CD8-positive, alpha-beta memory T cell (primary cell): ENCODE measurements at places on chromosomes 7 and 10.

GRCh38 chr10:103111031-103111917, 81.8 kb downstream of the NT5C2 start:
- no peak for DNase-seq

- no peak for DNase-seq
Observed at GRCh38 chr10:82691211-82691610, 816.2 kb downstream of the NRG3 start.

GRCh38 chr10:4885162-4885561, 59.2 kb downstream of the AKR1E2 start:
- DNase-seq: no peak

GRCh38 chr7:132402751-132403245, 173.5 kb downstream of the PLXNA4 start:
- no peak for DNase-seq

DNA sequence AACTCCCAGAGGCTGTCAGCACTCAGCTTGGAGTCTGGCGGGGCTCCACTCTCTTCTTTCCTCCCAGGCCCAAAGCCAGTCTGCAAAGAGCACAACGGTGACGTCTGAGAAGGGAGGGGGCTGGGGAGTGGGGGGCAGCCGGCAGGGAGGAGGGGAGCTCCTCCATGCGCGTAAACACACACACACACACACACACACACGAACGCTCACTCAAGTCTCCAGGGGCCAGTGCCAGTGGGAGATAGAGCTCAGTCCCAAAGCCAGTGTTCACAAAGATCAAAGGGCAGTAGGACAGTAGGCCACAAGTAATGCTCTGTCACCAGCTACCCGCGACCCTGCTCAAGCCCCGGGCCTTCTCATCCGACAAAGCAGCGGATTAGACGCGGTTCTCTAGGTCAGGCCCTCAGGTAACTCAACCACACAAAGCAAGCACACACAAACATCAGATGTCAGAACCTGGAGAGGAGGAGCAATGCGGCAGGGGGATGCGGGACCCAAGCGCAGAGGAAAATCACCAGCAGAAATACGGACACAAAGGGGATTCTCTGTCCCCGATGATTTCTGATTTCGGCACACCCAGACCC, 19.9 kb downstream of the TCAF1 start:
- DNase-seq: no peak

GRCh38 chr7:79494046-79494445, 40.6 kb upstream of the MAGI2 start:
- DNase-seq: no peak

- no peak for DNase-seq
Observed at GRCh38 chr10:92395271-92395670, 104.3 kb downstream of the MARCHF5 start.

DNA sequence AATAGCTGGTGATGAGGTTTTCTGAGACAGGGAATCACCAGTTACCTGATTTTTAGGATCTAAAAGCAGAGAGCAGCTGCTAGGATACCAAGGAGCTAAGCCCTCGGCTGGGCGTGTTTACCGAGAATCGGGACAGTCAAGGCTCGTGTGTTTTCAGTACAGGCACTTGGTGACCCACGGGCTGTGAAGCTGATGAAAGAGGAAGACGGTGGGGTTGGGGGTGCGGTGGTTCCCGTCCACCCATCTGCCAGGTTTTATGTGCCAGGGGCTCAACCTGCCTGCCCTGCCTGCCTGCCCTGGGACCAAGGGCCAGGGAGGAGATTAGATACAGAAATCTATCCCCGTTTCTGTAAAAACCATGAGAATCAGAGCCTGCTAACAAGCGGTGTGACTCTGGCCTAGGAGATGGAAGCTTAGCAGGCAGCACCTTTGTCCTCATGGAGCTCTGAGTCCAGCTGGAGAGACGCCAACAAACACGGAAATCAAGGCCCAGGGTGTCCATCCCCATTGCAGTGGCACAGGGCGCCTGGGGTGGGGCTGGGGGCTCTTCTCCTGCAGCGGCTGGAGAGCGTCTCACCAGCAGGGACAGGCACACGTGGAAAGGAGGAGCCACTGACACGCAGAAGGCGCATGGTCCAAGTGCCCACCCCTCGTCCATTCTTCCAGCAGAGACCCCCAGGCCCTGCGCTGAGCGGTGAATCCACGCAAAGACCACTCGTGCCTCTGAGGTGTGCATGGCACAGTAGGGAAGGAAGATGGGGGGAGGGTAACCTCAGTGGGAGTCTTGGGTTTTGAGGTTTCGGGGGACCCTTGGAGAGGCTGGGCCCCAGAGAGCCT, 265.0 kb upstream of the TCERG1L start:
- no peak for DNase-seq

DNA sequence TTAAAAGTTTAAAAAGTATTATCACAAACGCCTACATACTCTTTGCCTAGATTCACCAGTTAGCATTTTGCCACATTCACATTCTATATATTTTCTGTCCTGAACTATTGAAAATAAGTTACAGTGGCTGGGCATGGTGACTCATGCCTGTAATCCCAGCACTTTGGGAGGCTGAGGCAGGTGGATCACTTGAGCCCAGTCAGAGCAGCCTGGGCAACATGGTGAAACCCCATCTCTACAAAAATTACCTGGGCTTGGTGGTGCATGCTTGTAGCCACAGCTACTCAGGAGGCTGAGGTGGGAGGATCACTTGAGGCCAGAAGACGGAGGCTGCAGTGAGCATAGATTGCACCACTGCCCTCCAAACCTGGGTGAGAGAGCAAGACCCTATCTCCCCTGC, 5.3 kb downstream of the ARPC1A start:
- no peak for DNase-seq

DNA sequence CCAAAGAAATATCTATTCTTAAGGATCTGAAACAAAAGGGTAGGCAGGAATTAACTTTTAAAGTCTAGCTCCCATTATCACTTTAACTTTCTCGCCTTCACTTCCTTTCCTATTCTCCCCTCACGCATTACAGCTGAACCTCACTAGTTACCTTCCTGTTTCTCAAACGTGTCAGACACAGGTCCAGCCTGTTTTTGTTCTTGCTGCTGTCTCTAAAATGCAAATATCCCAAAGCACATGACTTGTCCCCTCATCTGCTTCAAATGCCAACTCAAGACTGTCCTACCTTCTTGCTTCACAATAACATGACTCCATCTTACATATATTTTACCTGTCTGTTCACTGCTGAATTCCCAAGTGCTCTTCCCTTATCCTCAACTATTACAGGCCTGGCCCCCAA, 17.6 kb downstream of the ZDHHC6 start:
- no peak for DNase-seq

- no peak for DNase-seq
Observed at GRCh38 chr7:4631380-4632179, 50.5 kb upstream of the FOXK1 start.

DNA sequence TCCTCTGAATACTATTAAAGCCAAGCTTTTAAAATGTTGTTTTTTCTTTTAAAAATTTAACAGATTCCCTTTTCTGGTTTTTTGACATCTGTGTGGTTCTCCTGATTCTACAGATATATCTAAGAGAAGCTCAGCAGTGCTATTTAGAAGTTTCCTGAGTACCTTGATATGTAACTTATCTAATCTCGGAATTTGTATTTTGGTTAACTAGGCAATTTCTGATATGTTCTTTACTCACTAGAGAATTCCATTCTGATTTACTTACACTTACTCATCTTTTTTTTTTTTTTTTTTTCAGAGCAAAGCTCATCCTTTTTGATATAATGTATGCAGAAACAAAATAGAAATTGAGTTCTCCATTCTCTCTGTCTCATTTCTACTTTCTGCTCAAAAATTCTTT, 63.8 kb downstream of the PALS2 start:
- DNase-seq: no peak

DNA sequence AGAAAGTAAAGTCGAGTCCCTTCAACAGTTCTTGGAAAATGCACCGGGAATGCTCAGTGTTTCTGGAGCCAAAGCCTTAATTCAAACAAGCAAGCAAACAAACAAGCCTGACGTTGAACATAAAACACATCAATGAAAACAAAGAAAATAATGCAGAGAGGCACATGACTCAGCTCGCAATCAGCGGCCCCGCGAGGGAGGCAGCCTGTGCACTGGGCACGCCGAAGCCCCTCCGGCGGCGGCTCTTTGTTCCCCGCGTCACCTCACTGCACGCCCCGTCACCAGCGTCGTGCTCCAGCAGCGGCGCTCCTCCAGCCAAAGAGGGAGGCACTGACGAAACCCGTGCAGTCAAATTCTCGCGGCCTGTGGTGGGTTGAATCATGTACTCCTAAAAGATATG, 151.5 kb downstream of the DNAJB6 start:
- no peak for DNase-seq

- no peak for DNase-seq
Observed at GRCh38 chr7:105577251-105577650, 4.0 kb downstream of the EFCAB10 start.

DNA sequence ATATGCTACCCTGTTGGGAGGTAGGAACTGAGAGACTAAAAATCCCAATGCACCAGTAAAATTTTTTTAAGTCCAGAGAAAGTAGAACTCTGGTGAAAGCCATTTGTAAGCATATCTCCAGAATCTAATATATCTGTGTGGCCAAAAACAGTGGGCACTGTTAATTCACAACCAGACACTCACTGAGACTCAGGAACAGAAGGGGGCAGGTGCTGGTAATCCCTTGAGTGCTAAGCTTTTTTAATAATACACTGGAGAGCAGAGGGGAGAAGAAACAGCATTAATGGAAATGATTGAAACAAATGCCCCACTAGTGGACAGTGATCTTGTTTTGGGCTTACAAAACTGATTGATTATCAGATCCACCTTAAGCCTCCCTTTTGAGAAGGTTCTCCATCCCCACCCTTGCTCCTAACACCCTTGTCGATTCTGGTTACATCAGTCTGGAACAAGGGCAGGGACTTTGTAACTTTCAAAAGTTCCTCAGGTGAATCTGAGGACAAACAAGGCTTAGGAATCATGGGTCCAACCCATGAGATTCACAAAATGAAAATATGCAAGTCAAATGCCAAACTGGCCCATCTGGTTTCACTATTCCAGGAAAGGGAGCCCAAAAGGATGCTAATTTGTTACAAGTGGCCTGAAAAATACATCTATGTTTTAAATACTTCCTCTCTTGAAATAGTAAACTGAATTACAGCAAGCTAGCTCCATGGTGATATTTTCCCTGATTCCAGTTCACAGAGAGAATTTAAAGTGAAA, 29.7 kb downstream of the PLXNA4 start:
- DNase-seq: no peak

DNA sequence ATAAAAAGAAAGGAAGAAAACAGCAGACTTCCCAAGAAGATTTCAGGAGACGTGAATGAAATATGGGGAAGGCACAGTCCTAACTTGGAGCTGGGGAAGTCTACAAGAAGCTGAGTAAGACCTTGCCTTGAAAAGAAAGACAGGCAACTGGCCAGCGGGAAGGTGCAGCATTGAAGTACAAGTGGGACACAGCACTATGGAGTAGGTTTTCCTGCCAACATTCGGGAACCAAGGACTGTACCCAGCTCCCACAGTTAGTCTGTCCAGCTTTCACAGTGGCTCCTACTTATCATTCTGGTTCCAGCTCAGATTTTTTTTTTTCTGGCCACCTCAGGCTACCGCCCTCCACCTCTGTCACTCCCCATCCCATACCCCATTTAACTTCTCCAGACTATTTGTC, 10.0 kb downstream of the HPS1 start:
- no peak for DNase-seq

DNA sequence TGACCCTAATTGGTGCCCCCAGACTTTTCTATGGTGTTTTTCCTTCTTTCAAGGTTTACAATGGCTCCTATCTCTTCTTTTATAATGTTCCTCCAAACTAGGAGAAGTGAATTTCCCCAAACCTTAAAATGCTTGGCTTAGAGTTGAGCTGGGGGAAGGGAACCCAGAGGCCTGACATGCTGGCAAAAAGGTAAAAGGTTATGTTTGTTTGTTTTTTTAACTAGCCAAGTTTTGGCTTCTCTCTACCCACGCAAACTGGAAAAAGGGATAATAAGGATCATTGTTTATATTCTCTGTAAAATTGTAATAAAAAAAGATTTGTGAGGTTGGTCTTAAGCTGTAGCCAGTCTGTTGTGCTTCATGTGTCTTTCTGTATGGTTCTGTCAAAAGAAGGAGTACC, 477.0 kb downstream of the IPMK start:
- DNase-seq: no peak

DNA sequence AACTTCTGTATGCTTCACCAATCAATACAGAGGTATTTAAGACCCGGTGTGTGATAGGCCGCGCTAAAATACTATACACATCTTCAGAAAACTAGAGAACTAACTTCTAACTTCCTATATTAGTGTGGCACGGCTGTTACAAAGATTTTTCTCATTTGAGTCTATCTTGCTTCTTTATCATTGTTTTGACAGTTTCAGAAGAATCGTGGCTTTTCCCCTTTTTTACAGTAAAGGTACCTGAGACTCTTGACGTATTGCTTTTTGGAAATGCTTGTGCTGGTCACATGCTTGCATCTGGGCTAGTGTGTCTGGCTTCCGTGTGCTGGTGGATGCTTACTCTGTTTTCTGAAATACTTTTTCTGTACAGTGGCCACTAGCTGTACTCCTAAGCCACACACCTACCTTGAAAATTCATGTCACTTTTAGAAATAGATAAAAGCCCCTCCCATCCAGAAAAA, 12.7 kb downstream of the IKZF1 start:
- DNase-seq: peak; percentile 85

- no peak for DNase-seq
Observed at GRCh38 chr10:15321431-15322341, 49.4 kb downstream of the FAM171A1 start.

- DNase-seq: no peak
Observed at GRCh38 chr10:79081353-79082034, 12.7 kb downstream of the ZMIZ1 start.
